ENCODE measurements at places on chromosomes 13 and 19. TPM values are rescaled to one million over a fixed set of nuclear protein-coding genes. Genes with fewer than 3 reads are reported as not detected.
A peak's percentile ranks its signal among the peaks of the same experiment; 100 is the strongest.

GPR4 gene
- not detected for total RNA-seq

DNA sequence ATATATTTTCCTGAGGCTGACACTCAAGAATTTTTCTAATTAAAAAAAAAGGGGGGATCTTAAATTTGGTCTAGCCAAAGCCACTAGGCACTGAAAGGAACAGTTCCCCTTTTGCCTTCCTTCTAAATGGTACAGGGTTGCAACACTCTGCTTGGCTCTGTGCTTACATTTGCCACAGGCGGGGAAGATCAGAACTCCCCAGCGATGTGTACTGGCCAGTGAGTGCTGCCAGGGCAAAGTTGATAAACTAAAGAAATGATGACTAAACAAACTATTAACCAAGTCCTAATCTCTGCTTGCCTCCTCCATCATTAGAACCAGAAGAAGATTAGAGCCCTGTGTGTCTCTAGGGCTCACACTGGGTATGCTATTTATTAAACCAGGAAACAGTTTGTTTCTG lies 75.3 kb upstream of the SCEL start:
- peak; percentile 26 for DNase-seq

- DNase-seq, result peak; percentile 33
Observed at GRCh38 chr19:49224879-49225278, 67.3 kb downstream of the TRPM4 start.

DNA sequence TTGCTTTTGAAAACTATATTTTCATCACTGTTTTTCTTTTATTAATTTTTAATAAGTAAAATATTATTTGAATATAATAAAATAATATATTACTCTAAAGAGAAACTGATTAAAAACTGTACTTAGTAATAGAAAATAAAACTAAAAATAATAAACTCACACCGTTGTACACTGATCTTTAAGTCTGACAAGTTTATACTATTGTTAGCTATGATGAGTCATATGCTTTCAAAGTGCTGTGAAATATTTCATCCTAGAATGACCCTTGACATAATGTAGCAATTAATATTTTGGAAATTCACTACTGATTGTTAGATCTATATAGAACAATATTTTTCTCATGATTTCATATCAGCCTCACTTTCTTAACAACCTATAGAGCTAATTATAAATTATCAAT lies 1040.6 kb upstream of the SPRY2 start:
- no peak for DNase-seq

IGFL1 gene
- total RNA-seq, result not detected

- DNase-seq, result no peak
Observed at GRCh38 chr13:32751340-32751739, 165.1 kb downstream of the PDS5B start.

DNA sequence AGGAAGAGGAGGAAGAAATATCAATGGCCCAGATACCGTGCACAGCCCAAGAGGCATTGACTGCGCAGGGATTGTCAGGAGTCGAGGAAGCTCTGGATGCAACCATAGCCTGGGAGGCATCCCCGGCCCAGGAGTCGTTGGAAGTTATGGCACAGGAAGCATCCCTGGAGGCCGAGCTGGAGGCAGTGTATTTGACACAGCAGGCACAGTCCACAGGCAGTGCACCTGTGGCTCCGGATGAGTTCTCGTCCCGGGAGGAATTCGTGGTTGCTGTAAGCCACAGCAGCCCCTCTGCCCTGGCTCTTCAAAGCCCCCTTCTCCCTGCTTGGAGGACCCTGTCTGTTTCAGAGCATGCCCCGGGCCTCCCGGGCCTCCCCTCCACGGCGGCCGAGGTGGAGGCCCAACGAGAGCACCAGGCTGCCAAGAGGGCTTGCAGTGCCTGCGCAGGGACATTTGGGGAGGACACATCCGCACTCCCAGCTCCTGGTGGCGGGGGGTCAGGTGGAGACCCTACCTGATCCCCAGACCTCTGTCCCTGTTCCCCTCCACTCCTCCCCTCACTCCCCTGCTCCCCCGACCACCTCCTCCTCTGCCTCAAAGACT lies 36.0 kb downstream of the KEAP1 start:
- no peak for DNase-seq

PSG5 gene
- 13.6 TPM for total RNA-seq

- no peak for DNase-seq
Observed at GRCh38 chr19:5247957-5248705, 92.5 kb downstream of the PTPRS start.

DNA sequence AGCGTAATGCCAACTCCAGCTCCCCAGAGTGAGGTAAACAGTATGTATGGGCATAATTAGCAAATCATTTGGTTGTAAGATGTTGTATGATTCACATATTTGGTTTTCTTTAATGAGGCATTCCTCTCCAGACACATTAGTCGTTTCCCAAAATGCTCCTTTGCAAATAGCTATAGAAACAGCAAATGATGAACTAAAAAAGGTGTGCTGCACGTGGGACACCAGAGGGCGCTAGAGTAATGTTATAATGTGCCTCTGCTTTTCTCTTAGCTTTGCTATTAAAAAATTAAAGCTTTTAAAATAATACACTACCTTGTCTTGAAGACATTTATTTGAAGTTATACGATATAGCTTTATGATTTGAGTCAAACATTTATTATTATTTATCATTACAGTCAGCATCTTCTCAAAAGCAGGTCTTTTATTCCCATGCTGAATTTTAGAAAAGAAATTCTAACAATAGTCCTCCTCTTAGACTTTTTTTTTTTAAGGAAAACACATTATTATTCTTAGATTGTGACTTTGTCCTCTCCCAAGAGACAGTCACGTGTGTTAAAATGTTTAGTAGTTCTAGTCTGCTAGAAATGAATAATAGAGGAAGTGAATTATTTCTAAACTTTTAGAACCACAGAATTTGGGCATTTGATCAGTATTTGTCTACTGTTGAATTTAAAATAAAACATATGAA lies 121.6 kb upstream of the FRY start:
- peak; percentile 83 for DNase-seq

DNA sequence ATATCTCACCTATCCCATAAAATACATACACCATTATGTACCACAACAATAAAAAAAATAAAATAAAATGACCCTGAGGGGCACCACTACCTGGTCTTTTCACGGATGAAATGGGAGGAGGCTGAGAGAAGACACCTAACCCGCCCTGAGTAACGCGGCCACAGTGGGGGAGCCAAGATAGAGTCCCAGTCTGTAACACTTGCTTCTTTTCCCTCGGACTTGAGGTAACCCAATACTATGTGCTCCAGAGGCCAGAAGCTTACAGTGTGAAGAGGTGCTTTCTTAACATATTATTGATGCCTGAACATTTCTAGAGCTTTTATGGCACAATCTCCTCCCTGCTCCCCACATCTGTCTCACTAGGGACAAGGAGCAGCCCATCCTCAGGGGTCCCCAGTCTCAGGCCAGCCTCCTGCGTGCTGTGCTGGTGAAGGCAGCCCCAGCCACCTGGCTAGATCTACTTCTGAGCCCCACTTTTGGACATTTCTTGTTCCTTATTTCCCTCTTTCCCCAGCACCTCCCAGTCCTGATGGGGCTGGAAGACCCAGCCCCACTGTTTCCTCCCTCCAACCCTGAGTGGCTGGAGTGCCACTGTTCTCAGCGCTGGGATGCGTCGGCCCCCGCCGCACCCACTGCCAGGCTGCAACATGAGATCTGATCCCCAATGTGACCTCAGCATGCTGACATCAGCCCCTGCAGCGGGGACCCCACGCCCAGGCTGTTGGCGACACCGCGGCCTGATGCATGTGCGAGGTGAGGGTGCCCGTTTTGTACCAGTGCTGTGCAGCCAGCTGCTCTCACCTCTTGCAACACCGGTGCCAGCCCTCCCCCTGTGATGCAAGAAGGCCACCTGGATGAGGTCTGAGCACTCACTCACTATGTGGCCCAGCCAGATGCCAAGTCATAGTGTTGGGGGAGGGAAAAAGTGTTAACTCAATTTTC lies 143.3 kb downstream of the DCLK1 start:
- DNase-seq, result no peak

GRCh38 chr13:20513466-20513995 lies 12.1 kb downstream of the CRYL1 start:
- no peak for DNase-seq

GRCh38 chr13:50955798-50956197 lies 46.2 kb downstream of the RNASEH2B start:
- DNase-seq, result no peak

ZNF415 gene
- 2.3 TPM for total RNA-seq

SMIM44 gene
- total RNA-seq, result not detected

GRCh38 chr19:11378319-11379189 lies 4.1 kb downstream of the SWSAP1 start:
- peak; percentile 79 for DNase-seq

DNA sequence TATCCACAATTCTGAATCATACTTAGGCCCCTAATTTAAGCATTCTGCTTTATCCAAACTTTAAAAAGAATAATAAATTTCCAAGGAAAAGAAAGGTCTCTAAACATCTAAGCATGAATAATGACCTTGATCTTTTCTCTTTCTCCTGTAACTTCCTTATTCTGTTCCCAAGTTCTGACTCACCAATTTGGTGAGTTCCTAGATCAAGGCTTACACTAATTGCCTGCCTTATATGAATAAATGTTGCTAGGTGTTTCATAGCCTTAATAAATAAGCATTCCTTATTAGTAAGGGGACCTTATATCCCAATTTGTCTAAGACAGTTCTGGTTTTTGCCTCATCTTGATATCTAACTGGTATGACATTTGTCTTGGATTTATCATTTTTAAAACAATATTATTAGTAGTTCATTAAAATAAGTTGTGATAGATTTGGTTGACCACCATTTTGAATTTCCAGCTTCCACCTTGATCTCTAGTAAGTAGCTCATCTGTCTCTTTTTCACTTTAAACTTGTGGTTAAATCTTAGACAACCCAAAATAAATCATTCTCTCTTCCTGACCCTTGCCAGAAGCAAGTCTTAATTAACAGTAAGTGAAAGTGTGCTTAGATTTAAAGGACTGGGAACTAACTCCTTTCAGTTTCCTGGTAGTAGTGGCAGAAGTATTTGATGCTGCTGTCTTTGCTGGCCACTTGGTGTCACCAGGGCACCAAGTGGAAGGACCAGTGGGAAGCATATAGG lies 121.2 kb upstream of the MLNR start:
- peak; percentile 32 for DNase-seq

SKA3 gene
- 24.0 TPM for total RNA-seq

GRCh38 chr19:18507727-18508440 lies 14.0 kb downstream of the ELL start:
- peak; percentile 53 for DNase-seq

GRCh38 chr13:50149932-50150331 lies 134.7 kb downstream of the KCNRG start:
- DNase-seq, result peak; percentile 53

DNA sequence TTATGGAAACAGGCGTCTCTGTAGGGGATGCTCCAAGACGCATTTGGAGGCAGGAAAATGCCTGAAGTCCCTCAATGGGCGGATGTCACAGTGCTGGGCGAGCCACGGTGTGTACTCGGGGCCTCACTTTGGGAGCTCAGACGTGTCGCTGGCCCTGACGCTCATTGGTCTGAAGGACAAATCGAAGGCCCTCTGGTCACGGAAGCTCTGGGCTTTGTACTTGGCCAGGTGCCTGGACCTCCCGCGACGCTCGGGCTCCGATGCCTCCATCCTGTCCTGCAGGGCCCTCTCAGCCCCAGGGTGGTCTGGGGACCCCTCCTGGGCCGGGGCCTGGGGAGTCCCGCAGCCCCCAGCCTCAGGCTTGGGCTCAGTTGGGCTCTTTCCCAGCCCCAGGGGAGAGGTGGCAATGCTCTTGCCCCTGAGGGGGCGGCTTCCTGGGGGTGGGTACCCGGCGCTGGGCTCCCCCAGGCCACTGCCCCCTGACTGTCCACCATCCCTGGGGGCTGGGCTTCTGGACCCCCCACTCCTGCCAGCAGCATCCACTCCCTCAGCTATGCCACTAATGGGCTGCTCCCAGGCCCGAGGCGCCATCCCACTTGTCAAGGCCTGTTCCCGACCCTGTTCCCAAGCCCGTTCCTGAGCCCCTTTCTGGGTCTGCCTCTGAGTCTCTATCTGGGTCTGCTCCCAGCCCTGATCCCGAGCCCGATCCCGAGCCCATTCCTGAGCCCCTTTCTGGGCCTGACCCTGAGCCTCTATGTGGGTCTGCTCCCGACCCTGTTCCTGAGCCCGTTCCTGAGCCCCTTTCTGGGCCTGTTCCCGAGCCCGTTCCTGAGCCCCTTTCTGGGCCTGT lies 39.5 kb upstream of the GRTP1 start:
- DNase-seq, result no peak

PROZ gene
- not detected for total RNA-seq

NLRP8 gene
- total RNA-seq, result not detected

DNA sequence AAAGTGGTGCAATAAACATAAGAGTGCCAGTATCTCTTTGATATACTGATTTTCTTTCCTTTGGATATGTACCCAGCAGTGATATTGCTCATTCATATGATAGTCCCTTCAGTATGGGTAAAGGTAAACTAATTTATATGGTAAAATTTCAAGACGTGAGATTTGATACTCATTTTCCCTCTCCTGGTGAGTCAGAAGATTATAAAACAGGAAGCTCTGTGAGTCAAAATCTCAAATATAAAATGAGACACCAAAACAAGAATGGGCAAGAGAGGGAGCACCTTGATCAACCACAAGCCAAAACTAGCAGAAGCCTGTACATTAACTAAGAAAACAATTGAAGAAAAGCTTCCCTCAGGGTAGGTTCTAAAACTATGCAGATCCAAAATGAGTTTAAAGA lies 216.3 kb downstream of the SLITRK6 start:
- no peak for DNase-seq

All from fibroblast of the aortic adventitia (primary cell).